Hematopoietic multipotent progenitor cell treated with erythropoietin and hydrocortisone succinate and interleukin-3 and kit ligand, for 4 days (in vitro differentiated cells): ENCODE measurements at places on chromosomes 16 and 17.
A peak's percentile ranks its signal among the peaks of the same experiment; 100 is the strongest.

GRCh38 chr16:29898804-29899515, 390 bp downstream of the SEZ6L2 start:
- no peak for DNase-seq

DNA sequence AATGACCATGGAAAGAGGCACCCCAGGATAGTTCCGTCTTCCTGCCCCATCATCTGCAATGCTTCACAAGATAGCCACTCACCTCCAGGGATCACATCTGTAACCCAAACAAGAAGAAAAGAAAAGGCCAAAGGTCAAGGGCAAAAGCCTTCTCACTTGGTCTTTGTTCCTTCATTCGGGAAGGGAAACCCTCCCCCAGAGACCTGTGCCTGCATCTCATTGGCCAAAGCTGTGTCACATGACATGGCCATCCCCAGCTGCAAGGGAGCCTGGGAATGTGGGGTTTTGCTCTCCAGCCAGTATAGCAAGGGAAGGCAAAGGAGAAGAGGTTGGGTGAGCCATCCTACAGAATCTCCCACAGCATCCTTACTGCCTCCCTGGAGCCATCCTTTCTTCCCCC, 47.9 kb downstream of the NOL11 start:
- DNase-seq: no peak

DNA sequence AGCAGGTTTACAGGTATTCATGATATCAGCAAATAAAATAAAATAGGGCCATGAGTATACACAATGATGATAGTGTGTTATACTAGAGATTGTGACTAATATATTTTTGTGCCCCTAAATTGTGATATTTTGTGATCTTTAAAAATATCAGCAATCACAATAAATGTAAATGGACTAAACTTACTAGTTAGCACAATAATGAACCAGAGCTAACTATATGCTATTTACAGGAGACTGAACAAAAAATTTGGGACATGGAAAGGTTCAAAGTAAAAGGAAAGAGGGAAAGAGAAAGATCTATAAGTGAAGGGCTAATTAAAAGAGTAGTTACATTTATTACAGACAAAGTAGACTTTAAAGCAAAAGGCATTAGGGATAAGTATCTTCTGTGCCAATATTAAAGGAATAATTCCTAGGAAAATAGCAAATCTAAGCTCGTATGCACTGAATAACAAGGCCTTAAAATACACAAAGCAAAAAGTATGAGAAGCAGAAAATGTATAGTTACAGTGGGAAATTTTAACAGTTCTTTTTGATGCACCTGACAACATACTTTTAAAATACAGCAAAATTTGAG, 5.0 kb upstream of the MSI2 start:
- DNase-seq: no peak

DNA sequence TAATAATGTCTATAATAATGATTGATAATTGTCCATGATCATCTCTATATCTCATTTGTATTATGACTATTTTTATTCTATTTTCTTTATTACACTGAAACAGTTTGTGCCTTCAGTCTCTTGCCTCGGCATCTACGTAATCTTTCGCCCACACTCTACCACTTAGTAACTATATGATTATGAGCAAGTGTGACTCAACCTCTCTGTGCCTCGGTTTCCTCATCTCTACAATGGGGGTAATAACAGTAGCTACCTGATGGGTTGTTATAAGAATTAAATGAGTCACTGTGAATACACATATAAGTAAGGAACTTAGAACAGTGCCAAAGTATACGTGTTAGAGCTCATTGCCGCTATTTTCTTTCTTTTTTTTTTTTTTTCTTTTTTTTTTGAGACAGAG, 3.7 kb upstream of the SLC16A11 start:
- DNase-seq: no peak

GRCh38 chr17:3632287-3632686, 3.8 kb downstream of the SHPK start:
- DNase-seq: no peak

- DNase-seq: peak; percentile 51
These were observed 25.0 kb downstream of the GABARAPL2 start for GRCh38 chr16:75590920-75591843.

DNA sequence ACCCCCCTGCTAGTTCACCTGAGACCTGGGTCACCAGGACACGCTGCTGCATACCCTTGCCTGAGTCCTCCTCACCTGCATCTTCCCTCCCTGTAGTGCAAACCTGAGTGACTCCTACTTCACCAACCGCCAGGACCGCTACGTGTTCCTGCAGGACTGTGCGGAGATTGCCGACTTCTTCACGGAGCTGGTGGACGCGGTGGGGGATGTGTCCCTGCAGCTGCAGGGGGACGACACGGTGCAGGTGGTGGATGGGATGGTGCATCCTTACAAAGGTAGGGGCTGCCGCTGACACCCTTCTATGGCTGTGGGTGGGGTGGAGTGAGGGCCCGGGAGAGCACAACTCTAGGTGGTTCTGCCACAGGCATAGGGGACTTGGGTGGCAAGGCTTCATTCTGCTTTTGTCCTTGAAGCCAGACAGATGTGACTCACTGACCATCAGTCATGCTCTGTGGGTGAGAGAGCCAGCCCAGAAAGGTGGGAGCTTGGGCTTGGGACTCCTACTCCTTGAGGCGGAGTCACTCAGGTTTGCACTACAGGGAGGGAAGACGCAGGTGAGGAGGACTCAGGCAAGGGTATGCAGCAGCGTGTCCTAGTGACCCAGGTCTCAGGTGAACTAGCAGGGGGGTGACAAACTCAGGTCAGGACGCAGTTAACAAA, 22.3 kb downstream of the PGS1 start:
- DNase-seq: no peak

DNA sequence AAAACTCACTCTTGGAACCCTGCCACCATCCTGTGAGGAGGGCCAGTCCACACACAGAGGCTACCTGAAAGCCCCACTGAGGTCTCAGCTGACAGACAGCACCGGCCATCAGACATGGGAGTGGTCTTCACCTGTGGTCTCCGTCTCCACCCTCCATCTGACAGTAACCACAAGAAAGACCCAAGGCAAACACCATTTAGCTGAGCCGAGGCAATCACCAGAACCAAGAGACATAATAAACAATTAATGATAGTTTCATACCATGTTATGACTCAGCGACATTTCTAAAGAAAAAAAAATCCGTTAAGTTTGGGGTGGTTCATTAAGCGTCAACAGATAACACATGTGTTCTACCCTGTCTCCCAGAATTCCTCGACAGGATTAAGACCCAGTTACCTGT, 6.1 kb upstream of the EVPLL start:
- DNase-seq: peak; percentile 29

- DNase-seq: no peak
These were observed 184.2 kb downstream of the COPRS start for GRCh38 chr17:31674717-31675349.

- no peak for DNase-seq
These were observed 58.3 kb upstream of the AKTIP start for GRCh38 chr16:53561101-53561888.

GRCh38 chr17:66349521-66350254, 47.3 kb downstream of the PRKCA start:
- no peak for DNase-seq

DNA sequence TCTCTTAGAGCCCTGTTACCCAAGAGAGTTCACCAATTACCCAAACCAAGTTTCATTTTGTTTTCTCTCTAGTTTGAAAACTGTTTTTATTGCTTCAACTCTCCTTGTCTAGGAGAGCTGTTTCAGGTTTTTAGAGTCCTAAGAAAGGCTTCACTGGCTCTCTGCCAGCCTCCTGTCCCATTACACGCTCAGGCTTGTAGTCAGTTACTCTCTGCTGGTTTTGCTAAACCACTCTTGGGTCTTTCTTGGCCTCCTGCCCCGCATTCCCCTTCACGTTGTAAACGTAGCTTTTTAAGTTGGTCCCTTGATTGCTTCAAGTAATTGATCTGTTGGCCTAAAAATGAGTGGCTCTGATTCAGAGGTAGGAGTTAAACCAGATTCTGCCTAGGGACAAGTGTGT, 529.1 kb downstream of the MAF start:
- DNase-seq: peak; percentile 31

GRCh38 chr16:66264311-66265047, 102.0 kb upstream of the CDH5 start:
- no peak for DNase-seq

DNA sequence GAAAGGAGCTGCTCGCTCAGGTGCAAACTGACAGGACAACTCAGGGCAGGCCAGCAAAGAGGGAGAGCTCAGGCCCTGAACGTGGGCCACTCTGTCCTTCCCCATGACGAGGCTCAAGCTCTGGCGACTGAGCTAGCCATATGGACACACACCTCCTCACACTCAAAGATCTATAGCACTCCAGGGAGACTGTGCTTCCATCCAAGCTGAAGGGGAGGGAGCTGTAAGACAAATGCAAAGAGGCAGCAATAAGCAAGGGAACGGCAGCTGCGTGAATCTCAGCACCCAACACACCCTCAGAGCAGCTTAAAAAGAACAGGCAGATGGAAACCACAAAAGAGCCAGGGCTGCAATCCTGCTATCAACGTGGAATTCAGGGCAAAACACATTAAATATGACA, 13.5 kb downstream of the NUDT16L1 start:
- DNase-seq: no peak

DNA sequence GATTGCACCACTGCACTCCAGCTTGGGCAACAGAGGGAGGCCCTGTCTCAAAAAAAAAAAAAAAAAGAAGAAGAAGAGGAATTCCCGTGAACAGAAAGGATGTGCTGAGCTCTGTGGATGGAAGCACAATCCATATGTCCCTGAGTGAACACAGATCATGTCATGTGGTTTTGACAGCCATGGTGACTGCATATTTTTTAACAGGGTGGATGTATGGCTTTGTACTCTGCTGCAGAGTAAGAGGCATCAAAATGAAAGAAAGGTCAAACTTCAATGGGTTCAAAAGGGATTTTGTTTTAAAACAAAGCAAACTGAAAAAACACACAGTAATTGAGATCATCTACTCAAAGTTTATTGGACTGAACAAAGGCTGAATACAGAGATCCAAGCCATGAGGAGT, 31.5 kb downstream of the MXRA7 start:
- no peak for DNase-seq

GRCh38 chr16:22871861-22872260, 57.9 kb downstream of the HS3ST2 start:
- no peak for DNase-seq

DNA sequence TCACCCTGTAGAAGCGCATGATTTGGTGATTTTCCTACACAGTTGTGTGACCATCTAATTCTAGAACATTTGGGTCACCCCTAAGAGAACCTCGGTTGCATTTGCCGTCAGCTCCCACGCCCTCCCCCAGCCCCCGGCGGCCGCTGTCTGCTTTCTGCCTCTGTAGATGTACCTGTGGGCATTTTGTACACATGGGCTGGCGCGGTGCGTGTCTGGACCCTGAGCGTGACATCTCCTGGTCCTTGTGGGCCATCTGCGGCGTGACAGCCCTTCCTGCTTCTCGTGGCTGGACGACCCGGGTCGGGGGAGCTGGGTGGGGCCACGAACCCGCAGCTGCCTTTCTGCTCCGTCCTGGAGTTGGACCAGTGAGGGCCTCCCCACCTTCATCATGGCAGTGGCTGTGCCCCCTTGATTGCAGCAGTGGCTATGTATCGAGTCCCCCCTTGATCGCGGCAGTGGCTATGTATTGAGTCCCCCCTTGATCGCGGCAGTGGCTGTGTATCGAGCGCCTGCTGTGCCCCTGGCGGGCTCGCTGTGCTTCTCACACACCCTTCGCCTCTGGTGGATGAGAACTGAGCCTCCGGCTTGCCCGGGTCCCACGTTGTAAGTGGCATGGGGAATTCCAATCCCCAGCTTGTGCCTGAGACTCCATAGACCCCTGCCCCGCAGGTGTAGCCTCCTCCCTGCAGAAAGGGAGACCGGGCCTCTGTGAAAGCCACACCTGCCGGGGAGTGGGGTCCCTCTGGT, 24.1 kb downstream of the GSE1 start:
- DNase-seq: no peak

GRCh38 chr16:2035431-2036199, 8.9 kb downstream of the NHERF2 start:
- DNase-seq: no peak

DNA sequence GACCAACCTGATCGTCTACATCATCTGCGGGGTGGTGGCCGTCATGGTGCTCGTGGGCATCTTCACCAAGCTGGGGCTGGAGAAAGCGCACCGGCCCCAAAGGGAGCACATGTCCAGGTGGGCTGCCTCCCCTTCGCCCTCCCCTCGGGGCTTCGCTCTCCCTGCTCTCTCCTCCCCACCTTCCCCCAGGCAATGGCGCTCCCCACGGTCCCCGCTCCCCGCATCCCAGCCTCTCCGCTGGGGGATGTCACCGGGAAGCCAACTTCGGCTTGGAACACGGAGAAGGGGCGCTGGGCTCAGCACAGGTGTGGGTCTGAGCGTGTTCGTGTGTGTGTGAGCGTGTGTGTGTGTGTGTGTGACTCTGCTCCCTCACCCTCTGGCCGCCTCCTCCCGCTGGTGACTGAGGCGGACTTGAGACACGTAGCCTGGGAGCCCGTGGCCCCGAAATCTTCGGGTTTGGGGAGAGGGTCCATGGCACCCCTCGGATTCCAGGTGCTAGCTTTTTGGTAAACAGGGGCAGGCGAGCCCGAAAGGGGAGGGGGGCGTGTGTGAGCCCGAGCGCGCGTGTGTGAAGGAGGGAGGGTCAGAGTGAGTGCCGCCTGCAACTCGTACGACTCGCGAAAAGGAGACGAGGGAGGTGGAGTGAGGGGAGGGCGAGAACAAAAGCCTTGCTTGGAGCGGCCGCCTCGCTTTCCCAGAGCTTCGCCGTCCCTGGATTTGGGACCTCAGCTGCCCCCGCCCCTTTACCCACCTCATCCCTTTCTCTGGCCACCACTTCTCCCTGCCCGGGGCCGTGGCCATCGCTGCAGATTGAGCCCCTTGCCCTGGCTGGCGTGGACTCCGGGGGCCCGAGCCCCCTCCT, 1.3 kb downstream of the SHISA9 start:
- no peak for DNase-seq

GRCh38 chr16:4231367-4231766, 10.5 kb downstream of the SRL start:
- no peak for DNase-seq

- peak; percentile 49 for DNase-seq
These were observed 41.5 kb upstream of the CDH5 start for GRCh38 chr16:66324815-66325515.

DNA sequence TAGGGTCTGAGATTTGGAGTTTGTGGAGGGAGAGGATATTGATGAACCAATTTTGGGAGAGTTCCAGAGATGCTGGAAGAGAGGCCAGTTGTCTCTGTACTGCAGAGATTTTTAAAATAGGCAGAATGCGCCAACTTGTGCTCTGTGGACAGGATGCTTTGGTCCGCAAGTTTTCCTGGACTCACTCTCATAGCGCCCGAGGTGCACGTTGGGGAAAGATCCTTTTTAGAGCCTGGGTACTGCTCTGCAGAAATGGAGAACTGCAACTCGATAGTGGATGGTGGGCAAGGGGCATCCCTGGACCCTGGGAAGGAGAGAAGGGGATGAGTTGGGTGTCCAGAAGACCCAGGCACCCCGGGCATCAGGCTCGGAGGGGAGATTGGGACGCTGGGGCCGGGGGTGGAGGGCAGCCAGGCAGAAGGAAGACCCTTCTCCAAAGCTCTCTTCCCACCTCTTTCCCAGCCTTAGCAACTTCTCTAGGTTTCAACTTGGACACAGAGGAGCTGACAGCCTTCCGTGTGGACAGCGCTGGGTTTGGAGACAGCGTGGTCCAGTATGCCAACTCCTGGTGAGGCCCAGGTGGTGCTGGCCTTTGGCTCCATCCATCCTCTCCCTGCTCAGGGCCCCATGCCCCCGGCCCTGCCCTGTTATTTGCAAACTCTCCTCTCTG, 590 bp downstream of the ITGAX start:
- DNase-seq: no peak

- DNase-seq: peak; percentile 90
These were observed 6.7 kb downstream of the NEK8 start for GRCh38 chr17:28735242-28735722.
